T-helper 17 cell (primary cell): ENCODE measurements at places on chromosomes 1 and 21. TPM values are rescaled to one million over a fixed set of nuclear protein-coding genes. Genes with fewer than 3 reads are reported as not detected.
A peak's percentile ranks its signal among the peaks of the same experiment; 100 is the strongest.

- H3K4me3 ChIP-seq: no peak overlapping the region
- H3K36me3 ChIP-seq: peaks cover 4% of the 10 kb centered on the region
- no peak overlapping the region for H3K27ac ChIP-seq
- peaks cover 72% of the 10 kb centered on the region for H3K27me3 ChIP-seq
- peaks cover 2% of the 10 kb centered on the region for H3K4me1 ChIP-seq
- no peak for DNase-seq
Measured at GRCh38 chr1:18536915-18537314, 56.2 kb downstream of the KLHDC7A start.

DNA sequence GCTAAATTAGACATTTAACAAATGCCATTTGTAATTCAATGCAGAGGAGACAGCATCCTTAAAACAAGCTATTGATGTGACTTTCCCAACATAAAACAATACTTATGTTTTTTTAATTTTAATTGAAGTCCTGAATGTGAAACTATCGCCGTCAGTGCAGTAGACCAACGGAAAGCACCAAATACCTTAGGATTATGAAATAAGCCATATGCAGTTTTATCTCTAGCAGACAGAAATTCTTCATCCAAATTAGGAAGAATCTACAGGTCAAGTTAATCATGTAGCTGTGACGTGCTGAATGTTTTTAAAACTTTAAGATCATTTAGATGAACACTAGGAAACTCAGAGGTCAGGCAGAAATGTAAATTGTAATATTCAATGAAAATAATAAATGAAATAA, 714 bp upstream of the ST6GALNAC5 start:
- peaks cover 74% of the 10 kb centered on the region for H3K27me3 ChIP-seq
- no peak overlapping the region for H3K4me3 ChIP-seq
- H3K27ac ChIP-seq: no peak overlapping the region
- no peak for DNase-seq

DNA sequence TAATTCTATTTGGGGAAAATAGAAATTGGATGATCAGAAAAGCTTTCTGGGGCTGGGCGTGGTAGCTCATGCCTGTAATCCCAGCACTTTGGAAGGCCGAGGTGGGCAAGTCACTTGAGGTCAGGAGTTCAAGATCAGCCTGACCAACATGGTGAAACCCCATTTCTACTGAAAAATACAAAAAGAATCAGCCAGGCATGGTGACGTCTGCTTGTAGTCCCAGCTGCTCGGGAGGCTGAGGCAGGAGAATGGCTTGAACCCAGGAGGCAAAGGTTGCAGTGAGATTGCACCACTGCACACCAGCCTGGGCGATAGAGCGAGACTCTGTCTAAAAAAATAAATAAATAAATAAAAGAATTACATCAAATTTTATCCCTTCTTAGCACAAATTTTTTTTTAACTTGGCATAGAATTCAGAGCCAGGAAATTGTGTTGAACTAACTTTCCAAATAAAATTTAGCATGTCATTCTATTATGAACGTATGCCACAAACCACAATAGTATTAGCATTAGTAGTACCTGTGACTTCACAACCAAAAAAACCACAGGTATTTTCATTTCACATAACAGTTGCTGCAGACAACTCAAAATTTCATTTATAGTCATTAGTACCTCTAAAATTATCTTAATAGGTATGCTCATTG, 4.5 kb upstream of the ANKRD13C start:
- no peaks in the 10 kb centered on the region for H3K27me3 ChIP-seq
- H3K4me3 ChIP-seq: no peak overlapping the region
- no peak for DNase-seq
- H3K36me3 ChIP-seq: peaks cover 3% of the 10 kb centered on the region
- H3K27ac ChIP-seq: no peak overlapping the region

DNA sequence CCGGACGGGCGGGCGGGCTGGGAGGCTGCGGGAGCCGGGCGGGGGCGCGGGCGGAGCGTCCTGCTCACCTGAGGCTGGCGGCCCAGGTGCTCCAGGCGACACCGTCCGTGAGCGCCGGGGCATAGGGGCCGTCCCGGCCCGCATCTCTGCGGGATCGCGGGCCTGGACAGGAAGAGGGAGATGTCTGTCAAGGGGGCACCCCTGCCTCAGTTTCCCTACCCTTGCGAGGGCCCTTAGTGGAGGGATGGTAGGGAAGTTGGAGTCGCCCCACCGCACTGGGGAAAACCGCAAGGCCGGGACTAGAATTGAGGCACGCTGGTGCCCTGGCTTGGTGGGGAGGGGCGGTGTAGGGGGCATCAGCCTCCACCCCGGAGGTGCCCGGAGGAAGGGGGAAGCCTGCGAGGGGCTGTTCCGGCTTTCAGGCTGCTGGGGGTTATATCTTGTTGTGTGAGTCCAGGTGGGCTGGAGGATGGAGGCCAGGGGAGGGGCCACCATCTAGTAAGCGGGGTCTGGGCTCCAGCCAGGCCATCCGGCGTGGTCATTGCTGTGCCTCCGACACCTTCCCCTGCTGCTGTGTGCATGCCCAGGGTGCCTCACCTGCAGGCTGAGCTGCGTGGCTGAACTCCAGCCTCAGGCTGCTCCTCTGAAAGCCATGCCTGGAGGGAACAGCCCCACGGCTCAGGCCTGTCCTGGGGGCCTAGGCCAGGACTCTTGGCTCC, 580 bp downstream of the VWA1 start:
- H3K27me3 ChIP-seq: peaks cover 16% of the 10 kb centered on the region
- DNase-seq: no peak
- peak overlapping the region; percentile 72 for H3K4me3 ChIP-seq
- H3K27ac ChIP-seq: no peak overlapping the region

GRCh38 chr21:38813547-38813946, 7.8 kb downstream of the ETS2 start:
- H3K4me1 ChIP-seq: peaks cover 2% of the 10 kb centered on the region
- no peak overlapping the region for H3K4me3 ChIP-seq
- H3K27me3 ChIP-seq: no peaks in the 10 kb centered on the region
- DNase-seq: no peak
- H3K27ac ChIP-seq: no peak overlapping the region
- peaks cover 11% of the 10 kb centered on the region for H3K36me3 ChIP-seq

GRCh38 chr1:175162955-175163354, 29.6 kb downstream of the KIAA0040 start:
- peak overlapping the region; percentile 69 for H3K27ac ChIP-seq
- H3K4me3 ChIP-seq: no peak overlapping the region
- H3K27me3 ChIP-seq: no peaks in the 10 kb centered on the region
- peaks cover 29% of the 10 kb centered on the region for H3K4me1 ChIP-seq
- peaks cover 15% of the 10 kb centered on the region for H3K36me3 ChIP-seq

- H3K36me3 ChIP-seq: peaks cover 5% of the 10 kb centered on the region
- no peaks in the 10 kb centered on the region for H3K27me3 ChIP-seq
- peaks cover 22% of the 10 kb centered on the region for H3K4me1 ChIP-seq
- peak; percentile 35 for DNase-seq
- H3K27ac ChIP-seq: peak overlapping the region; percentile 99
Measured at GRCh38 chr1:32393832-32394140, 455 bp downstream of the BSDC1 start.

- no peak overlapping the region for H3K4me3 ChIP-seq
- no peaks in the 10 kb centered on the region for H3K27me3 ChIP-seq
- H3K4me1 ChIP-seq: no peaks in the 10 kb centered on the region
- no peak overlapping the region for H3K27ac ChIP-seq
- no peak for DNase-seq
- H3K36me3 ChIP-seq: no peaks in the 10 kb centered on the region
Measured at GRCh38 chr1:79822053-79822452, 815.5 kb upstream of the ADGRL4 start.

Gene AK5
- 2.7 TPM for total RNA-seq

- no peak overlapping the region for H3K4me3 ChIP-seq
- H3K27ac ChIP-seq: peak overlapping the region; percentile 16
- peaks cover 3% of the 10 kb centered on the region for H3K36me3 ChIP-seq
- peaks cover 16% of the 10 kb centered on the region for H3K4me1 ChIP-seq
- H3K27me3 ChIP-seq: peaks cover 20% of the 10 kb centered on the region
Measured at GRCh38 chr1:152001631-152002584, 8.2 kb upstream of the S100A10 start.

Gene MCOLN3
- total RNA-seq: 3.2 TPM

Gene NCAM2
- not detected for total RNA-seq

Gene S100A2
- 0.52 TPM for total RNA-seq

DNA sequence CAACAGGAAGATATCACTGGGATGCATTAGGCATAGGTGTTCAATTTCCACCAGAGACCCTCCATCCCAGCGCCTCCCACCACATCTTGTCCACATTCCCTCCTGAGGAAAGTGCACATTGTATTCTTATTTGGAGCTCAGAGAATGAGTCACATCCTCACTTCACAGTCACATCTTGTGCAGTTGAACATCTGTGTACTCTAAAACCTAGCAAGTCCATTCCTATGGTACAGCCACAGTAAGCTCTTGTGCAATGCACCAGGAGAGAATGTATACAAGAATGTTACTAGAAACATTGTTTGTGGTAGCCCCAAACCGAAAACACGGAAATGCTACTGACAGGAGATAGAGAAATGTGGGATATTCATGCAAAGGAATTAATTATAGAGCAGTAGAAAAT, 1.6 kb upstream of the KDF1 start:
- H3K27ac ChIP-seq: no peak overlapping the region
- peaks cover 9% of the 10 kb centered on the region for H3K4me1 ChIP-seq

DNA sequence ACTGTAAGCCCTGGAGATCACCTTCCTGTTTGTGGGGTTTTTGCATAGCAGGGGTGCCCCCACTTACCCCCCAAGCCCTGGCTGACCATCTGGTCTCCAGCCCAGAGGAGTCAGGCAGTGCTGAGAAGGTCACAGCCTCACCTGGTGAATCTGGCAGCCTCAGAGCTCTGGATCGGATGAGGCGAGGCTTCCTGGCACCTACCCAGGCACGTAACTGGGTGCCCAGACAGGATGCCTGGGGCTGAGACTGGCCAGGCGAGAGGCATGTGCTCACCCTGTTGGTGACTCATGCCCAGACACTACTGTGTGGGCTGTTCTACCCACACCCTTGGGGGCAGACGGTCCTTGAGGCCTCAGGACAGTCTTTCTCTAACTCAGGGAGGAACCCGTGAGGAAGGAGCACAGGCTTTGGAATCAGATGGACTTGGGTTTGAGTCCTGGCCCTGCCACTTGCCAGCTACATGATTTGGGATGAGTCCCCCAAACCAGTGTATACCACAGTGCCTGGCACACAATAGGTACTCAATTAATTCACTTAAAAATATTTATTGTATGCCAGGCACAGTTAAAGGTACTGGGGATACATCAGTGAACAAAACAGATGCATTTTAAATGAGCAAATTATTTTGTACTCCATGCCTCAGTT, 15.1 kb upstream of the PADI3 start:
- DNase-seq: no peak
- H3K27me3 ChIP-seq: peaks cover 17% of the 10 kb centered on the region
- H3K36me3 ChIP-seq: no peaks in the 10 kb centered on the region
- H3K4me1 ChIP-seq: peaks cover 4% of the 10 kb centered on the region
- no peak overlapping the region for H3K4me3 ChIP-seq

DNA sequence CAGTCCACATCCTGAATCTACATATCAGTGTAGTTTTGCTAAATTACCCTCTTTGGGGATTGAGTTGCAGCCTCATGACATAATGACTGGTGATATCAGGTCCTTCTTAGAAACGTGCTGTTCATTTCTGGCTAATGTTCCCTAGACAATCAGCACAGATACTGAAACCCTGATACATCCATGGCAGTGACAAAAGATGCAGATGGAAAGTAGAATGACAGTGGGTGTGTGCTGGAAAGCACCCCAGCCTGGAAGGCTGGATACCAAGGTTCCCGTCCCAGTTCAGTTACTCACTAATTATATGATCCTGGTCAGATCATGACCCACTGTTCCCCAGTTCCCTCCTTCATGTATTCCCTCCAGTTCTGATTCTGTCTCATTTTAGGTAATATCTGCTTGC, 198.2 kb upstream of the FGGY start:
- no peak for DNase-seq
- no peak overlapping the region for H3K4me3 ChIP-seq
- H3K4me1 ChIP-seq: no peaks in the 10 kb centered on the region
- no peaks in the 10 kb centered on the region for H3K36me3 ChIP-seq

Gene ANGPTL1
- total RNA-seq: not detected

DNA sequence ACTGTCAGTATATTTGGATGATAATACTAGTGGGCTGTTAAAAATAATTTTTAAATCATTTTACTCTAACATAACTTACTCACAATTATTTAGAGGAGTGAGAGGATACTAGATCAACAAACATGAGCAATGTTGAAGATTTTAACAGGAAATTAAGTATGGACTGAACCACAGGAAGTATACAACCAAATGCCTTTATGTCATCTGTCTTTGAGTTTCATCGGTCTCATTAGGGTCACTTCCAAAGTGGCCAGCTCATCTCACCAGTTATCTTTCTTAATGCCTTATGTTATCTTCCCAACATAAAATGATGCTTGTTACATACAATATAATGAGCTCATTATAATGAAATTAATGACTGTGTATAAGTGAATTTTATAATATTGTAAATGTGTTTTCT, 1.5 kb upstream of the RGS1 start:
- H3K27me3 ChIP-seq: no peaks in the 10 kb centered on the region
- DNase-seq: no peak
- H3K4me3 ChIP-seq: no peak overlapping the region

GRCh38 chr1:176696689-176697088, 233.7 kb downstream of the PAPPA2 start:
- no peak overlapping the region for H3K27ac ChIP-seq
- H3K4me3 ChIP-seq: no peak overlapping the region
- DNase-seq: no peak
- H3K27me3 ChIP-seq: peaks cover 26% of the 10 kb centered on the region
- no peaks in the 10 kb centered on the region for H3K36me3 ChIP-seq

DNA sequence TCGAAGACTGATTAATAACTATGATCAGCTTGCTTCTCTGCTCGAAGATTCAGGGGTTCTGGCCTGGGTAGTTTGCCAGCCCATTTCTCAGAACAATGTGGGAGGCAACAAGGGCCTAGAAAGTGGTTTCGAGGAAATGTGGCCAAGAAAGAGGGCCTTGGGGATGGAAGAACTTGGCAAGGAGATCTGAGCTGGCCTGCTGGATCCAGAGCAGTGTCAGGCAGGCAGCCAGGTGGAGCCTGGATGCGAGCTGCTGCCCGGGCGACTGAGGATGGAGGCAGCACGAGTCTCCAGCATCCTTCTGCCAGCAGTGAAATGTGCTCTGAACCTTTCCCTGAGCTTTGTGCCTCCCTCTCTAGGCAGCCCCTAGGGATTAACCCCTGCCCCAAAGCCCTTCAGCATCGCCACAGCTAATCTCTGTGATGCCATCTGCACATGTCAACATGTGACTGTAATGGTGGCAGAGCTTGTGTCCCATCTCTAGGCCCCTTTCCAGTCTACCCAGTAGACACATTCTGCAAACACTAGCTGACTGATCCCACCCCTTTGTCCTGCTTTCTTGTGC, 61.0 kb upstream of the NEK2 start:
- no peaks in the 10 kb centered on the region for H3K36me3 ChIP-seq
- no peak overlapping the region for H3K4me3 ChIP-seq
- peaks cover 38% of the 10 kb centered on the region for H3K4me1 ChIP-seq
- DNase-seq: no peak
